ENCODE measurements at places on chromosomes 1 and 21. TPM values are rescaled to one million over a fixed set of nuclear protein-coding genes. Genes with fewer than 3 reads are reported as not detected.

Gene ICOSLG
- under 0.01 TPM for total RNA-seq

Gene CNIH3
- 1.2 TPM for total RNA-seq

Gene GSTM4
- total RNA-seq, result 20.7 TPM

Gene CR1L
- total RNA-seq, result not detected

Gene CDC42BPA
- total RNA-seq, result 16.6 TPM

Gene SLFNL1
- total RNA-seq, result under 0.01 TPM

Gene HHAT
- total RNA-seq, result 1.5 TPM

Gene SV2A
- total RNA-seq, result 27.5 TPM

Gene FMO1
- total RNA-seq, result 1.2 TPM

Gene ELF3
- total RNA-seq, result 0.17 TPM

Gene S100A3
- 11.6 TPM for total RNA-seq

Gene TMEM53
- total RNA-seq, result 16.1 TPM

Gene KLHL20
- 12.5 TPM for total RNA-seq

Gene ZNF697
- 4.9 TPM for total RNA-seq
